CD4-positive, alpha-beta T cell (primary cell): ENCODE measurements at places on chromosomes 2 and 18. TPM values are rescaled to one million over a fixed set of nuclear protein-coding genes. Genes with fewer than 3 reads are reported as not detected.

WDR33 gene
- total RNA-seq = 59.8 TPM

ZNF804A gene
- total RNA-seq = not detected

FAM228A gene
- 0.22 TPM for total RNA-seq

CAPN13 gene
- total RNA-seq = not detected

GBX2 gene
- not detected for total RNA-seq

MC4R gene
- not detected for total RNA-seq

CHRND gene
- total RNA-seq = not detected

SCYGR4 gene
- not detected for total RNA-seq

DQX1 gene
- 0.22 TPM for total RNA-seq

KCNF1 gene
- total RNA-seq = not detected

NAGK gene
- total RNA-seq = 62.3 TPM

RBM44 gene
- total RNA-seq = 2.9 TPM

UPP2 gene
- not detected for total RNA-seq

PDE11A gene
- total RNA-seq = not detected

GATA6 gene
- 0.14 TPM for total RNA-seq

C18orf54 gene
- 0.44 TPM for total RNA-seq

SCRN3 gene
- total RNA-seq = 7.6 TPM

DYNAP gene
- total RNA-seq = not detected

LIMS4 gene
- total RNA-seq = not detected

GALNT14 gene
- not detected for total RNA-seq

DSG1 gene
- total RNA-seq = not detected

CNOT9 gene
- 62.8 TPM for total RNA-seq

SERPINB4 gene
- total RNA-seq = not detected

PRSS56 gene
- not detected for total RNA-seq
